Renal cortical epithelial cell (primary cell): ENCODE measurements at places on chromosomes 4 and X. TPM values are rescaled to one million over a fixed set of nuclear protein-coding genes. Genes with fewer than 3 reads are reported as not detected.
A peak's percentile ranks its signal among the peaks of the same experiment; 100 is the strongest.

HS6ST2 gene
- 3.5 and 8.2 TPM in 2 replicates for total RNA-seq

LINC00632 gene
- under 0.01 and 0.35 TPM in 2 replicates for total RNA-seq

AMOT gene
- total RNA-seq = 9.0 and 31.7 TPM in 2 replicates

KIF4A gene
- 0.80 and 6.6 TPM in 2 replicates for total RNA-seq

ANOS1 gene
- total RNA-seq = 1.9 TPM in 2 replicates

NUDT6 gene
- 9.6 and 10.0 TPM in 2 replicates for total RNA-seq

DNA sequence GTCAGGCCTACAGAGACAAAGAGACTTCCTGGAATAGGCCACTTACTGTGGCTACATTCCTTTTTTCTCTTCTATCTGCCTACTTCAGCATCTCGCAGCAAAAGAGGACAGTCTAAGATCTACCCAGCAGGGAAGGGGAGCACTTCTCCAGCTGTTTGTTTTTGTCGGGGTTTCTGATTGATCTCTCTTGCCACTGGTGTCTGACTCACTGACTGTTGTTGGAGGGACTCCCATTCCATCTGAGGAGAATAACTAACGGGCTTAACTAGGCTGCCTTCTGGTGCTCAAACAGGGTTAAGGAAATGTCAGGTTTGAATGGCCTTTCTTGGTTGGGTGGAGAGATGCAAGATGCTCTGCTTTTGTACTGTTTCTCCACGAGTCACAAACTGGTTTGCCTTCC lies 100.2 kb upstream of the TMEM164 start:
- DNase-seq = peak; percentile 77

GRCh38 chr4:80201252-80202151 lies 4.2 kb downstream of the PRDM8 start:
- DNase-seq = no peak

- no peak for DNase-seq
Observed at GRCh38 chr4:54173281-54173912, 55.7 kb upstream of the PDGFRA start.

DNA sequence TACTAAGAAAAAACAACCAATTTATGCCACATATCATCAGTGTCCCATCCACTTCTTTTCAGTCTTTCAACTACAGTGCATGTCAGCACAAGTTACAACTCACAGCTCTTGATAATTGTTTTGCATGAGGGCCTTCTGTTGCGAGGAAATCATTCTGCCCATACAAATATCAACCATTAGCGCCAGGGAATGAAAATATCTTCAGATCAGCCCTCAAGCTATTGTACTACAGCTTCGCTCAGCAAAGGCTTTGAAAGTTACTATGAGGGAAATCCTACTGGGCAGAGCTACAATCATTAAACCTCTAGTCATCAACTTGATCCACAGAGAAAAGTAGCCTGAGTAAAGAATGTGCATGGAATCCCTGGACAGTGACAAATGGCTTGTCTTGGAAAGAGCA lies 1023.6 kb upstream of the HS3ST1 start:
- DNase-seq = no peak

DNA sequence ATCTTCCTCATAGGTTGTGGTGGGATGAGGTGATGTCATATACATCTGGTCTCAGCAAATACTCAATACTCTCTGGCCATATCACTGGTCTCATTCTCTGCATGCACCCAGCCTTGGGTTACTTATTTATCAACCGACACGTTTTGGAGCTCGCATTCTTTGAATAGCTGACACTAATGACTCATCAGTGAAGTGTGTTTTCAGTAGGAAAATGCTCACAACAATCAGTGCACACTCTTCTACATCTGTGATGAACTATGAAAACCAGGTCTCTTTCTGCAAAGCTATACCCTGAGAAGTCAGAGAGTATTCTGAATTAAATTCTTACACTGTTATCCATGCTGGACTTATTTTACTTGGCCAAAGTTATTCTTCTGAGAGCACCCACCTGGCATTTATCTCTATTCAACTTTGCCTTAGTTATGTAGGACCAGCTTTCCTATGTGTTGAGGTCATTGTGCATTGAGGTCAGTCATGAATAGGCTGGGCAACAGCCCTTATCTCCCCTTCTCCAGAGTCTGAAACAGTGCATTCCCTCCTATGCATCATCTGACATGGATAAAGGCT lies 58.7 kb upstream of the DHX15 start:
- peak; percentile 98 for DNase-seq

- no peak for DNase-seq
Observed at GRCh38 chr4:108581083-108581482, 39.3 kb upstream of the RPL34 start.

DNA sequence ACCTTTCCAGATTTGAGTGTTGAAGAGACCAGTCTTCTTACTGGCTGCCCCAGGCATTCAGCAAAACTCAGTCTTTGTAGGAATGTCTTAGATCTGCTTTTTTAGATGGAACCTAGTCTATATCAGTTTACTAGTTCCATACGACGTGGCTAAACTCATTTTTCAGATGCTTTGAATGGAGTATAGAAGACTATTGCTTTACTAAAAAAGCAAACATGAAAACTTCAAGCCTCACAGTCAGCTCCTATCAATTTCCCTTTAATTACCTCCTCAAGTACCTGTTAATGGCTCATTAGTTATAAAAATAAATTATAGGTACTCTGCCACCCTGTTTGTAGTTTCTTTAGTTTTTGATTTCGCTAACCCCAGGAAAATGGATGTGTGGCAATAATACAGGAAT lies 63.0 kb upstream of the STOX2 start:
- no peak for DNase-seq

- no peak for DNase-seq
Observed at GRCh38 chr4:140735779-140736391, 20.3 kb downstream of the TBC1D9 start.

- DNase-seq = no peak
Observed at GRCh38 chr4:70704215-70704930, 16.0 kb downstream of the UTP3 start.

DNA sequence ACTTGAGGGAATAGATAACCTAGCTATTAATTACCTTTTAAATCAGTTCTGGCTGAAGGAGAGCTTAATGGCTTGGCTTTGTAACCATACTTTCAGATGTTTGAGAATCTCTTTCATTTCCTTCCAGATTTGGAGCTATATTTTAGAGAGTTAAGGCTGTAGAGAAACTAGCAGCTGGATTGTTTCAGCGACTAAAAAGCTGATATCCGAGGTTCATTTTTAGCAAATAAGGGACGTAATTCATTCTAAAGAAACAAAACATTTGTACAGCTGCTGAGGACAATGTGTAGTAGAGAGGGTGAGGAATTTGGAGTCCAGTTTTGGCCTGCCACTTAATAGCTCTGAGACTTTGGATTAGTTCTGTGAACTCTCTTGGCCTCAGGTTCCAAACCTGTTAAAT lies 12.2 kb downstream of the OSTC start:
- no peak for DNase-seq

DNA sequence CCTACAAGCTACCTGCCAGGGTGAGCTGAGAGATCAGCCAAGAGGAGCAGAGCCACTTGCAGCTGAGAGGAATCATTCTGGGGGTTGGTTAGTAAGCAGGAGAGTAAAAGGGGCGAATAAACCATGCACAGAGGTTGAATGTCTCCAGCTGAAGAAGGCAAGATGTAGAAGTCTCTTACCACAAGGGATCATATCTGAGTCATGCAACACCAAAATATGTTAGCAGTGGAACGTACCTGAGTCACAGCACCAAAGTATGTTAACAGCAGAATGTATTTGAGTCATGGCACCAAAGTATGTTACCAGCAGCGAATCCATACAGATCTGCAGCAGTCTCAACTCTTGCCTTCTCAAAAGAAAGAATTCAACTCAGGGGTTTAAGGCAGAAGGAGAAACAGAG lies 29.9 kb downstream of the C4orf51 start:
- peak; percentile 93 for DNase-seq

DNA sequence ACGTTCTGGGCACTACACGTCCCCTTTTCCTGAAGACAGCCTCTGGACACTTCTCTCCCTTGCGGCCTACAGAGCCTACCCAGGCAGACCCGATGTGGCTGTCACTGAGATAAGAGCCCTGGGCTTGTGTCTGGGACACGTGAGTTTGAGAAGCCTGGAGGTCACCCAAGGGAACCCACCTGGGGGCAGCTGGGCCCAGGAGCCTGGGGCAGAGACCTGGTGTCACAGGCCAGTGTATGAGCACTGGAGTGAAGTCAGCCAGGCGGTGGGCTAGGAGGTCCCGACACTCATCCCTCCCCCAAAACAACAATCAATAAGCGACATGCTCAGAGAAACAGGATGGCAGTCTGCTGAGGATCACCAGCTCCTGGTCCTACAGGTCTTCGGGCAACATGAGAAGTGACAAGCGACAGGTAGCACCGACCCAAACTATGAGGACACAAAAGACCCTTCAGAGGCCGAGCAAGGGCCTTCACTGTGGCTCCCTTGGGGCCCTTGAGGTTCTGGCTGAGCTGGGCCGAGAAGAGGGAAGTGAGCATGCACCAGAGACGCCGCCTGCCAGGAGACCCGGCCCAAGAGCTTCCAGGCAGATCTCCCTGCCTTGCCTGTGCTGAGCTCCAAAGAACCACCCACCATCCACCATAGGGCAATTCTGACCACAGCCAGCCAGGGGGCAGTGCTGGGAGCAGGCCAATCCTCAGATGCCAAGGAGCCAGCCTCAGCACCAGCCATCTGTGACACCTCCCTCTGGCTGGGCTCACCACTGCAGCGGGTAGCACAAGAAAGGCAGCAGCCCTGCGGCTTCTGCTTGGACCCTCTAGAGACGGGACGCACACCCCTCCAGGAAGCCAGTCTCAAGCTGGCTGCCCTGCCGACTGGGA lies 11.0 kb upstream of the DUSP9 start:
- peak; percentile 55 for DNase-seq

DNA sequence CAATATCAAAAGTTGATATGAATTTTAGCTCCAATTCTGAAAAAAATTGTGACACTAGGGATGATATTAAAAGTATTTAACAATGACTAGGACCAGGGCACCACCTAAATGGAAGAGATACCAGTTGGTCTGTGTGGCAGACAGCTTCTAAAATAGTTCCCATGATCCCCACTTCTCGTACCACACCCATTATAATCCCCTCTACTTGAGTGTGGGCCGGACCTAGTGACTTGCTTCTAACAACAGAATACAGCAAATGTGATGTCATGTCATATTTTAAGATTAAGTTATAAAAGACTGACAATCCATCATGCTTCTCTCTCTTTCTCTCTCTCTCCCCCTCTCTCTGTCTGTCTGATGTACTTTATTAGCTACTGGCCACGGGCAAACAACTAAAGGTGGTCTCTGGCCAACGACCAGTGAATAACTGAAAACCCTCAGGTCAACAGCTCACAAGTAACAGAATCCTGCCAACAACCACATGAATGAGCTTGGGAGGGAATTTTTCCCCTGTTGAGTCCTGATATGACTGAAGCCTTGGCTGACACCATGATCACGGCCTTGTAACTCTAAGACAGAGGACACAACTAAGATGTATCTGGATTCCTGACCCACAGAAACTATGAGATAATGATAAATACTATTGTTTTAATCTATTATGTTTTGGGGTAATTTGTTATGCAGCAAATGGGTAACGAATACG lies 34.4 kb downstream of the FAM13A start:
- DNase-seq = no peak

GRCh38 chrX:11525685-11526084 lies 140.0 kb downstream of the ARHGAP6 start:
- no peak for DNase-seq

DNA sequence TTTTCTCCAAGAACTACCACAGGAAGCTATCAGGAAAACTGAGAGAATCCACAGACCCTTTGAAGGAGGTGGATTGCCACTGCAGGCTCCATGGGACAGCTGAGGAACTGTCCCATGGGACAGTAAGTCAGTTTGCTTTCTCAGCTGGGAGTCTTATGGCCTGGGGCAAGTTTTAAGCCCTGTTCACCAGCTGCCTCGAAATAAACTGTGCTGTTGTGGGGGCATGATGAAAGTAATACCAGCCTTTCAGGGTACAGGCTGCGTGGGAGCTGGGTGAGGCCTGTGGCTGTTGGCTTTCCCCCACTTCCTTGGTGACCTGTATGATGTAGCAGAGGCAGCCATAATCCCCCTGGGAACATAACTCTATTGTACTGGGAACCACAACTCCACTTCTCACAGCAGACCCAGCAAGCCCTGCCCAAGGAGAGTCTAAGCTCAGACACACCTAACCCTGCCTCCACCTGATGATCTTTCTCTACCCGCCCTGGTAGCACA lies 452.1 kb downstream of the STPG2 start:
- no peak for DNase-seq

DNA sequence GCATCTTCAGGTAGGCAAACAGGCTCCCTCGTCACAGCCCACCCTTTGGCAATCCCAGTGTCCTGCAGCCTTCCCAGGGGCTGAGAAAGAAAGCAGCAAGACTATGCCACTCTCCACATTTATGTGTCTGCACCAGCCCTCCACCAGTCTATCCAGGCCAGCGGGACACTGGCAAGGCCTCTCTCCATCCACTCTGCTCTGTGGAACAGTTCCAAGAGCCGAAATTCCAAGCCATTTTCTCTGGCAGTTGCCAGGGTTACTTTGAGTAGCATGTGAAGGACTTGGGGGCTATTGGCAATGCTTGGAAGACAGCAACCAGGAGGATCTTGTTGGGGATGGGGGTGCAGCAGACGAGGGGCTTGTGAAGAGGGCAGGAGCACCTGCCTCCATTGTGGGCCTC lies 52.1 kb downstream of the TSC22D3 start:
- no peak for DNase-seq

GRCh38 chrX:27583976-27584375 lies 6.2 kb upstream of the DCAF8L2 start:
- no peak for DNase-seq

GRCh38 chr4:68447201-68447600 lies at the start of gene TMPRSS11E:
TMPRSS11E (plus strand) TSS chr4:68447463; CDS start chr4:68447513, 50 bp downstream.
- no peak for DNase-seq

GRCh38 chr4:159003420-159004253 lies 99.2 kb upstream of the RAPGEF2 start:
- DNase-seq = peak; percentile 43

DNA sequence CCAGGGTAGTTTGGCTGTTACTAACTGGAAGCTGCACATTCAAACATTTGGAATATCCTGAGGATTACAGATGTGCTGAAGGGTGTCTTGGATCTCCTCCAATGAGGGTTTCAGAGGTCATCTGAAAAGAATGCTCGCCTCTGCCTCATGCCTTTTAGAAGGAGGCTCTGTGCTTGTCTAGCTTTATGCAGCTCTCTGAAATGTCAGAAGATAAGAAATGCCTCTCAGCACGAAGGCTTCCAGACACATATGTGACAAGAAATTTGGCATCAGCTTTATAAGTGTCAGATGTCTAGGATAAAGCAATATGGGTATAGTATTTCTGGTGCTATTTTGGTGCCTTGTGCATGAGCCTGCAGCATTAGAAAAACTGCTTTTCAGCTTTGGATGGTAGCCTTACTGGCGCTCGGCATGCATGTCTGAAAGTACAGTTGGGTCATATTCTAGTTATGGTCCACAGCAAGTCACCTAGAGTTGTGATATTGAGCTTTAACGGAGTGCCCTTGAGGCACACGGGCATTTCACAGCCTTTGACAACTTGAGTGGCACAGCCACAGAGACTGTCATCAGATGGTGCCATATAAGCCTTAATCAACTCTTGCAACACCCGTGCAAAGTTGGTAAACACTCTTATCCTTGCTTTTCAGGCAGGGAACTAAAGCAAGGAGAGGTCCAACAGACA lies 70.8 kb upstream of the PGRMC2 start:
- peak; percentile 39 for DNase-seq

- DNase-seq = no peak
Observed at GRCh38 chr4:184705692-184706091, 28.2 kb downstream of the CENPU start.
